NCI-H748 treated with DMSO at 0.1 percent for 48 hours (cell line): ENCODE measurements at places on chromosomes 1 and 21.

DNA sequence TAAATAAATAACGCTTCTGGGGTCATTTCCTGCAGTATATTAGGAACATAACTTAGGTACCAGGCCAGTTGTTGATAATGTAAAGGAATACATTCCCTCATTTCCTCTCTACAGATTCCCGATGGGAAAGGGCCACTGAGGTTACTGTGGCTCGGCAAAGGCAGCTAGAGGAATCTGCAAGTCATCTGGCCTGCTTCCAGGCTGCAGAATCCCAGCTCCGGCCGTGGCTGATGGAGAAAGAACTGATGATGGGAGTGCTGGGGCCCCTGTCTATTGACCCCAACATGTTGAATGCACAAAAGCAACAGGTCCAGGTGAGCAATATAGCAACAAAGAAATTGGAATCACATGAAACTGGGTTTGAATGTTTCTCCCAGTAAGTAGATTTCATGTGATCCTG, 109.6 kb upstream of the BMP8A start:
- no peak for DNase-seq

DNA sequence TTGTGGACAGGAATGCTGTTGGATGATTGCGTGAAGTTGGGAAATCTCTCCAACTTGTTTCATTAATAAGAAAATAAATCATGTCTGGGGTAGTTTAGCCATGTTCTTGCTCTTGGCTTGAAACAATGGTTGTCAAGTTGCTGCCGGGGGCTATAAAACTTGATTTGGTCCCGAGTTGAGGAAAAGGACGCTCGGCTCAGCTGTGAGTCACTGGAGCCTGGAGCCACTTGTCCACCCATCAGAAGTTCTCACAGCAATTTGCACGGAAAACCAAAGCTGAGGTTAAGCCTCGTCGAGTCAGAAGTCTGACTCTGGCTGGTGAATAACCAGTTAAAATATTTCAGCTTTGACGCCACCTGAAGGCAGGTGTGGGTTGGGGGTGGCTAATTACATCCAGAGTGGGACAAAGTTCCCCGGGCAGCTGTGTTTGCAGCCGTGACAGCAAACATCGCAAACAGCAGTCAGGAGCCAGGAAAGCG, 19.7 kb upstream of the RIPK4 start:
- peak; percentile 29 for DNase-seq

DNA sequence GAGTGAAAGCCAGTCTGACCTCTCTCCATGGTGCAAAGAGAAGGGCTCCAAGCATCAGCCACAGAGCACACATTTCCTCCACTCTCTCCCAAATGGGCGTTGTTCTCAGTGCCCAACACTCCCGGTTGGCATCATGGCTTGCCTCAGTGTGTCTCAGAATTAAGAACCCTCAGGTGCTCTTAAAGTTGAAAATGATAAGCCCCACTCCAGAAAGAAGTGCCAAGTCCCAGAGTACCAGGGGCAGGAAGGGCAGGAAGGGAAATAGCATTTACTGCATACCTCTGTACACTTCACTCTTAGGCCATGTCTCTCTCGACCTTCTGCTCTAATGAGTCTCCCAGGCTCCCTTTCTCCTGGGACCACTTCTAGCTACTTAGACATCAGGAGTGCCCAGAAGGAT, 15.2 kb upstream of the ARHGEF2 start:
- no peak for DNase-seq

DNA sequence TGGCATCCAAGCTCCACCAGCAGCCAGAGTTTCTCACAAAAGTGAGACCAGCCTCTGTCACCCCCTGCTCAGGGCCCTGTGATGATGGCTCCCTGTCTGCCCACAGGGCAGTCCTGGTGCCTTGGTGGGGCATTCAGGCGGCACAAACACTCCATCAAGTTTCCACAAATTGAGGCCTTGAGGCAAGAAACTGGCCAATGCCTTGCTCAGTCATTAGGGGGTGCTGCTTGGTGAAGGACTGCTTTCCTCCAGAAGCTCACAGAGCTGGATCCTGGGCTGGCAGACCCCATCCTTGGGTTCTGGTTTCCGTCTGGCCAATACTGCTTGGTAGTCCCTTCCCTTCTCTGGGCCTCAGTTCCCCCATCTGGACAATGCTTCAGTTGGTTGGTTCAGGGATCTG, 12.5 kb upstream of the AHDC1 start:
- DNase-seq: no peak

GRCh38 chr1:209756615-209757445, 977 bp downstream of the TRAF3IP3 start:
- no peak for DNase-seq

DNA sequence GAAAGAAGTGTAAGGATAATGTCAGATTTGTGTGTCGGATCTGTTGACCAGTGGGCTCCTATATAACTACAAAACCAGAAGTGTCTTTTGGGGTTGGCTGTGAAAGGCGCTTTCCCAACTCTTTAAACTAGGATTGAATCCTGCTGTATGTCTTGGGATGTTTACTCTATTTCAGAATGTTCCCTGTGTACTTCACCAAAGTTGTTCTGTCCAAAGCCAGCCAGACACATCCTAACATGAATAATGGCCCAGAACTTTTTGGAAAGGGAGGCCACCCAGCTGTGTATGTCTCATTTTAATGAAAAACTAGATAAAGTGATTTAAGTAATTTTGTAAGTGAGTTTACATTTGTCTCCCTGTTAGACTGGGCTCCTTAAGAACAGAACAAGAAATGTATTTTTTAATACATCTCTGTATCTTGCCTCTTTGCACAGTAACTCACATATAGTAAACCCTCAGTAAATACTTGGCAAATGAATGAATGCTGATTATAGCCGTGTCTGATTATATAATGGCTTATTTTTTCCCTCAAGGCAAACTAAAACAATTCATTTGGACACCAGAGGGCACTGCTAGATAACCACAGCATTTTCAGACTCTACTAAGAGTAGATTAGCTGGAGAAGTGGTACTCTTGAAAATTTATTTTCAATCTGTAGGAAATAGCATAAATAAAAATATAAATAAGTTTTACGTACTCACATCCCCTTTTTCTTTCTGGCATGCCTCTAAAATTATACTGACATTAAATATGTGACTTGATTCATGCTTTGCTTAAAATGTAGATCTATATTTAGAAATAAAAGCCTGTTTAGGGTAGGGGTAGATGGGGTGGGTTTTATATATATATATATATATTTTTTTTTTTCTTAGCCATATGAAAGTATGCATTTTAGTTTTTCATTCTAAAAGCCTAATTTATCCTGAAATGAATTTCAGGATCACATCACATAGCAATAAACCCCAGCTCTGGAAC, 23.8 kb downstream of the TSEN15 start:
- DNase-seq: peak; percentile 15

DNA sequence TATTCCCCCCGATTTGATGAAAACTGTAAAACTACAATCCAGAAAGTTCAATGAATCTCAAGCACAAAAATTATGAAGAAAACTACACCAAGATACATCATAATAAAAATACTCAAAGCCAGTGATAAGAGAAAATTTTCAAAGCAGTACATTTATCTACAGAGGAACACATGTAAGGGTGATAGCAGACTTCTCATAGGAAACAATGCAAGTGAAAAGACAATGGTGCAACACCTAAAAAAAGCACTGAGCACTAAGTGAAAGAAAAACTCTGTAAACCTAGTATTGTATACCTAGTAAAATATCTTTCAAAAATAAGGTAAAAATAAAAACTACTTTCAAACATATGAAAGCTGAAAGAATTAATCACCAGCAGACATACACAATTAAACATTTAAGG, 76.1 kb upstream of the IRF2BP2 start:
- DNase-seq: no peak

- no peak for DNase-seq
These were observed 4.4 kb downstream of the JMJD4 start for GRCh38 chr1:227730630-227731151.

GRCh38 chr1:184433956-184434502, 47.2 kb downstream of the C1orf21 start:
- DNase-seq: peak; percentile 93
